NAMALWA (cell line): ENCODE measurements at places on chromosomes 11 and 22.

DNA sequence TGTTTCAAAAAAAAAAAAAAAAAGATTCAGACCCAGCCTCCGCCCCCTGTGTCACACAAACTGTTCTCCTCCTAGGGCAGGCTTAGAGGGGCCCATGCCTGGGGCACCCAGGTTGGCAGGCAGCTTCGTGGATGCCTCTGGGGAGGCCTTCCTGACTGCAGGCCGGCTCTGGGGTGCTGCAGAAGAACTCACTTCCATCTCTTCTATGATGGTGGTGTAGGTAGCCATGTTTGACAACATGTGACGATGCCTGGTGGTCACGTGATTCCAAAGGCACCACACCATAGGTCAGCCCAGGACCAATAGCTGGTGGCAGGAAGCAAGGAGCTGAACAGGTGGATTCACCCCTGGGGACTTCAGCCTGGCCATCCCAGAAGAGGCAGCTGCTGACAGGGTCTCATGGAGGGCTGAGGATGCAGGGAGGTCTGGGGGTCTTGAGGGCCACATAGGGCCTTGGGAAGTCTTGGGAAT, 24.1 kb upstream of the CELSR1 start:
- DNase-seq = peak; percentile 91

DNA sequence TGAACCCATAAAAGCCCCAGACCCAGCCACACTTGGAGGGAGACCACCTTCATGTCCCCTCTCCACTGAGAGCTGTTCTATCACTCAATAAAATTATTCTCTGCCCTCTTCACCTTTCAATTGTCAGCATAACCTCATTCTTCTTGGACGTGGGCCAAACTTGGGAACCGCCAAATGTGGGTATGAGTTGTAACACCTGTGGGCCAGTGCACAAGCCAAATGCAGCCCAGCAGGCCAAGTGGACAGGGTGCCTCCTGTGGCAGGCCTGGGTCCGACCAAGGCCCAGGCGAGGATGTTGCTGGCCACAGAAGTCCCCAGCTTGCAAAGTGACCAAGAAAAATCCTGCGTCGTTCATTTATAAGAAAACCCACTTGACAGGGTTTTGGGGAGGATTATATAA, 621.2 kb downstream of the METTL15 start:
- DNase-seq = no peak

- DNase-seq = no peak
These were observed 145.2 kb downstream of the FBXO7 start for GRCh38 chr22:32619614-32620426.

DNA sequence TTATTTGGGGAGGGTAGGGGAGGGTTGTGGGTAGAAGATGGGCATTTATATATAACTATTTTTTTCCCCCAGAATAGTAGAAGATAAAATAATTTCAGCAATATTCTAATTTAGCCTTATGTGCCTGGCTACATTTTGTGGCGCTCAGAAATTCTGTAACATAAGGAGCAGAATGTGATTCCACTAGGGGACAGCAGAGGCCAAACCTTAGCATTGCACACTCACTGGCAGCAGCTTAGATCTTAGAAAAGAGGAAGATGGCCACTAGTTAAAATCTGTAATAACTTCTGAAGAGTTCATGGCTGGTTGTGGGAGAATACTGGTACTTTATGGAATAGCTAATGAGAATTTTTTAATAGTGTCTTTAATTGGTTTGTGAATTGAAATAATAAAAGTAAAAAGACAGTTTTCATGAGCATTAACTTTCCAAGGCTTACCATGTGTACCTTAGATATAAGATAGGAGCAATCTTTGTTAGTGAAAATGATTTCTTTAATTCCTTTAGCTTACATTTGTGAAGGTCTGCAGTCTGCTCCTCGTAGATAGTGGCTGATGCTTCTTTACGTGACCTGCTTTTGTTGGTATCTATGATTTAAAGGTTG, 33.1 kb downstream of the DDX10 start:
- DNase-seq = peak; percentile 80

- no peak for DNase-seq
These were observed 55.8 kb downstream of the CLMP start for GRCh38 chr11:123139206-123139605.

- no peak for DNase-seq
These were observed 442.9 kb downstream of the DYNC2H1 start for GRCh38 chr11:103552086-103552485.

DNA sequence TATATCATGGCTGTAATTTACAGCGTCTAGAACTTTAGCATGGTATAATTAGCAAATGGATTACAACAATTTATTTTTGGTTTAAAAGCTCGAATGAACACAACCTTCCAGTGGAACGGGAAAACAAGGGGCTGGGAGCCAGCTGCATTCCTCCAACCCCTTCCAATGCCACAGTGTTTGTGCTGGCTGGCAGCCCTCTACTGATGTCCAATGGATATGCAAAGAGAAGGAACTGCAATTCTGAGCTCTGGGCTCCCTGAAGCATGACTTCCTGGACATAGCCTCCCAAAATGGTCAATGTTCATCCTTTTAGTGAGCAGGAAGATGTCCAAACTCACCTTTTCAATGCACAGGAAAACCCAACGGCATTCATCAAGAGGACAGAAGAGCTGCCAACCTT, 288.3 kb downstream of the TENM4 start:
- DNase-seq = no peak

GRCh38 chr22:24725736-24726135, 48.8 kb downstream of the PIWIL3 start:
- no peak for DNase-seq

GRCh38 chr22:21725956-21726649, 9.5 kb downstream of the YPEL1 start:
- no peak for DNase-seq

DNA sequence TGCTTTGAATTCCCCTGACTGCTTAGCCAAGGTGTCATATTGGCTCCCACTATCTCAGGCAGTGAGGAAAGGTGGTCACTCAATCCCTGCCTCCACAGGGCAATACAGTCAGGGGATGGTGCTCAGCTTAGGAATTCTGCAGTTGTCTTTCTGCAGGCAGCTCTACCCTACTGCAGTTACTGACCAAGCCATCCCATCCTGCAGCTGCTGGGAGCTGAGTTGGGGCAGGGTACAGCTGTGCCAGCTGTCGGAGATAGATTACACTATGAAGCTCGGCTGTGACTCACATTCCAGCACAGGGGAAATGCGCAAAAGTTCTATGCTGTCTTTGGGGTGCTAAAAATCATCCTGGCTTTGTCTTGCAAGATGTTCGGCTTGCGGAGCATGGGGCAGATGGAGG, 4.4 kb upstream of the DAGLA start:
- no peak for DNase-seq

DNA sequence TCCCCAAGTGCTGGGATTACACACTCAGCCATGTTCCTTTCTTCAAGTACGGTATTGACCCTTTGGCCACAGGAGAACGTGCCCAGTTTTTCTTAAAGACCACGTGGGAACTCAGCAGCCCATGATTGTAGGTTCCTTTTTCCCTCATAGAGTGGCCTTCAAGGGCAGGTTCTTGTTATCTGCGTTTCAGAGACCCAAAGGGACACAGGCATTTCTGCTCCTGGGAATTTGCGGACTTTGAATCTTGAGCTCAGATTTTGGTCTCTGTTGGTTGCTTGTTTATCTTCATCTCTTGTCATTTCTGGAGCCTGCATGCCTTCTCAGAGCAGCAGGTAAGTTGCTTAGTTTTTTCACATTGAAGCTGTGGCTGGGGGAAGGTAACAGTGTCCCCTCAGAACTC, 12.0 kb downstream of the MARK2 start:
- no peak for DNase-seq

GRCh38 chr22:41762980-41763779, 37.3 kb upstream of the CCDC134 start:
- DNase-seq = peak; percentile 70

GRCh38 chr11:41836431-41836830, 377.0 kb upstream of the LRRC4C start:
- no peak for DNase-seq

DNA sequence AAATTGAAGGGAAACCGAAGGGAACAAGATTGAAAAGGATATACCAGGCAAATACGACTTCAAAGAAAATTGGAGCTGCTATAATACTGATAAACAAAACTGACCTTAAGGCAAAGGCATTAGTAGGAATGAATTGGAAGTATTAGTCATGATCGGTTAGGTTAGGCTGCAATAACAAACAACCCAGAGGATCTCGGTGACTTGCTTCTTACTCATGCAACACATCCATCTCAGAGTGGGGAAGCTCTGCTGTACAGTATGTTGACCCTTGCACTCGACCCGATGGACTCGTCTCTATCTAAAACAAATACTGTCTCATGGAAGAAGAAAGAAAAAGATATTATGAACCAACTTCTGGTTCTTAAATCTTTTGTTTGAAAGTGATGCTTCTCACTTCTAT, 42.3 kb downstream of the SPATA19 start:
- no peak for DNase-seq

DNA sequence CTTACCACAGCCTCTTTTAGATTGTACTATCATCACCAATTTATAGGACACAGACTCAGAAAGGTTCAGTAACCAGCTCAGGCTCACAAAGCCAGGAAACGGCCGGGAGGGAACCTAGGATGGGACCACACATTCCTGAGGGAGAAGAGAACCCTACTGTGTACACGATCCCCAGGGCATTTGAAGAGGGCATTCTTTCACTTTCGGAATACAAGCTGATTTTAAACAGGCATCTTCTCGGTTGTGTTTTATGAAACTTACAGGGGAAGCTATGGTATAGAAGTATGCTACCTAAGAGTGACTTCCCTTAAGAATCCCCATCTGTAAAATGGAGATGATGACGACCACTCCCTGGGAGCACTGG, 19.0 kb downstream of the SMCO4 start:
- DNase-seq = no peak

DNA sequence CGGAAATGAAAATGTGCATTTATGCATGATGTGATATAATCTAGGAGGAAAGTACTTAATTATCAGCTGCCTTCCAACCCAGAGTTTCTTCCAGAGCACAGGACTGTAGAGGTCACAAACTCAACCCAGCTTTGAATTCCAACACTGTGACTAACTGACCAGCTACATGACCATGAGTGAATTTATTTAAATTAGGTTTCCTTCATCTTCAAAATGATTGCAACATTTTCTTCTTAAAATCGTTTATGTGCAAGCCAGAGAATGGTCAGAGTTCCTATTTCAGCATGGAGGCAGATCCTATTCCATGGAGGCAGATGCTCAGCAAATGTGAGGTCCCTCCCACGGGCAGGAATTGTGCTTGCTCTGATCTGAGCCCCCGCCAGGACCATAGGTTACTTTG, 42.4 kb downstream of the OSBP start:
- DNase-seq = no peak

DNA sequence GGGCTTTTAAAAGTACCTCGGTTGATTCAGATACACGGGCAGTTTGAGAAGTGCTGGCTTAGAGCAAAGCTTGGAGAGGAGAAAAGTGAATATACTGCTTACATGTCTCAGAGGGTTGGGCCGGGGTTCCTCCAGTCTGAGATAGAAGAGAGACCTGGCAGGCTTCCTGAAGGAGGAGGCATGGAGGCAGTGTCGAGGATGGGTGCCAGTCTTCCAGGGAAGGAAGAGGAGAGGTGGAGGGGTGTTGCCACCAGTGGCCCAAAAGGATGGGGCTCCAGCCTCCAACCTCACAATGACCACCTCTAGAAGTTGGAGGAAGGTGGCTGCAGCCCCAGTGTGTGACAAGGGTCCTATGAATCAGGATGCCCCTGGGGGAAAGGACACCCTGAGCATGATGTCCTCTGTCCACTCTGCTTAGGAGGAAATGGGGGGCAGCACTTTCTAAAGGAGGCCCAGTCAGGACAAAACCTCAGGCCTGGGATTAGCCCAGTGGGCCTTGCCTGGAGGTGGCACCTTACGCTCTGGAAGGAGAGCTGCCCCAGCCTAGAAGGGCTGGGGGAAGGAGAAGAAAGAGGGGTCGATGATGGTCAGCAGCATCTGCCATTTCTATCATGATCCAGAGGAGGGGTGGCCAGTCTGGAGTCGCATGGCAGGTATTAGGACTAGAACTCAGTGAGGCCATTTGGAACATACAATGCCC, 65.2 kb downstream of the CD82 start:
- no peak for DNase-seq

GRCh38 chr22:45163099-45163450, 650 bp upstream of the NUP50 start:
- DNase-seq = peak; percentile 63

GRCh38 chr11:87443707-87444106, 406.0 kb downstream of the TMEM135 start:
- DNase-seq = no peak

DNA sequence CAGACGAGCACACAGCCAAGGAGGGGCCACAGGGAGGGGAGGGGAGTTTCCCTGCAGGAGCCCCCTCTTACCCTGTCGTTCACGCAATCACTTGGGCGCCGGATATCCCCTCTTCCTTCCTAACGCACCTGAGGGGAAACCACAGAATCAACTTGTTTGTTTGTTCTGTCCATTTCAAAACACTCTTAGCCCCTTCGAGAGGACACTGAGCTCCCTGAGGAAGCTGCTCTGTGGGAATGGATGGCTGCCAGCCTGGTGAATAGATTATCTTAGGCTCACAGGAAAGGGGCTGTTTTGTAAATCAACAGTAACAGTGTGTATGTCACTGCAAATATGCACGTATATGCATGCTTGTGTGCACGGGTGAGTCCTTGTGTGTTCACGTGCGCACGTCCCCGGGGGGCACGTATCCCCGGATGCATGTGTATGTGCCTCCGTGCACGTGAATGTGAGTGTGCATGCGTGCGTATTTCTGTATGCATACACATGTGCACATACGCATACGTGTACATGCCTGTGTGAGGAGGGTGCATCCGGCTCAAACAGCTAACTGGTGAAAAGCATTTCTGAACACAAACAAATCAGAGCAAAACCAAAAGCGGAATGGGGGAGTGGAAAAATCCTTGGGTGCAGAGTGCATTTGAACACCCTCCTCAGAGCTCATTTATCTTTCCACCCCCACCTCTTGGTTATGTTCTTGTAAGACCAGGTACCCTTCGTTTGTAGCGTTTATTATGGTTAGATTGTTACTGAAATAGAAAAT, 7.2 kb downstream of the ARSA start:
- peak; percentile 95 for DNase-seq

DNA sequence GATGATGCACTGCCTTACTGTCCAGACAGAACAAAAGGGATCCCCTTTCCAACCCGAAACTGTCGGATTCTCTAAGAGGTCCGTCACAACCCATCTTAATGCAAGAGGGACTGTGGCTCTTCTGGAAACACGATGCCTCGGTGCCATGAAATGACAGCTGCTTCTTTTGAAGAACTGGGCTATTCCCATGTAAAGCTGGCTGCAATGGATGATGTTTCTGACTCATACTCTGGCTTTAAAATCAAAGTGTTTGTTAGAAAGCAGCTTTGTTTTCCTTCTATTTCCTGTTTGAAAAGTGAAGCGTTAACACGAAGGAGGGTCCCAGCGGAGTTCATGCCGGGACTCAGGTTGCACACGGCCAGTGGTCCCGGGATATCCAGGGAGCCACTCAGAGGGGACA, 3.1 kb downstream of the TP53AIP1 start:
- DNase-seq = no peak

- DNase-seq = peak; percentile 84
These were observed 25.1 kb upstream of the RELT start for GRCh38 chr11:73350908-73351636.

GRCh38 chr11:61453695-61454094, 23.8 kb downstream of the SDHAF2 start:
- DNase-seq = no peak
